ENCODE measurements at places on chromosomes 4 and X.

GRCh38 chr4:154427149-154427548, 64.5 kb downstream of the DCHS2 start:
- DNase-seq: no peak

DNA sequence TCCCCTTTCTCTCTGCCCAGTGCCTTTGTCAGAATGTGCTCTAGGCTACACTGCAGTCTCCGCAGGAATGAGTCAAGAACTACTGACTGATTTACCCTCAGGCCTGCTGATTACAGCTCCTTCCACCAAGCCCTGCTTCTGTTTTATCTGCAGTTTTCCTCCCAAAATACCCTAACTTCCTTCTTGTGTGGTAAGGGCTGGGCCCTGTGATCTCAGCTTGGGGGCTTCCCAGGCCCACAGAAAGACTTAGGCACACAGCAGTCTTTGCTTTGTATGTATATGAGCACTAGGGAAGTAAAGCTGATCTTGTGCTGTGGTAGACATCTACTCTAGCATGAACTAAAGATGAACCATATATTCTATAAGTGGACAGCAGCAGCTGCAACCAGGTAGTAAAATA, 18.8 kb downstream of the PAK3 start:
- no peak for DNase-seq

DNA sequence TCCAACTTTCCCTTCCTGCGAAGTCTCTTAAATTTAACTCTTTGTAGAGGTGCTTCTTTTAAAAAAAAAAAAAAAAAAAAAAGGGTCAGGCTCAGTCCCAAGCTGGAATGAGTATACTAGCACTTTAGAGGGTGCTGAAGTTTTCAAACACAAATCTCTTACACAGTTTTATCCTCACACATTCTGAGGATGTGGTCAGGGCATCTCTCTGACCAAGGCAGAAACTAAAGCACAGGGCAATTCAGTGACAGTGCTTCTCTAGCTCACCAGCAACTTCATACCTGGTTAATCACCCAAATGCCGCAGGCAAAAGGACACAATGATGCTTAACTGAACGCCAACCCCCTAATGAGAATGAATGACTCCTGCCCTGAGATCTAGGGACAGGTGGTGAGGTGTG, 9.8 kb upstream of the PGM2 start:
- DNase-seq: no peak

DNA sequence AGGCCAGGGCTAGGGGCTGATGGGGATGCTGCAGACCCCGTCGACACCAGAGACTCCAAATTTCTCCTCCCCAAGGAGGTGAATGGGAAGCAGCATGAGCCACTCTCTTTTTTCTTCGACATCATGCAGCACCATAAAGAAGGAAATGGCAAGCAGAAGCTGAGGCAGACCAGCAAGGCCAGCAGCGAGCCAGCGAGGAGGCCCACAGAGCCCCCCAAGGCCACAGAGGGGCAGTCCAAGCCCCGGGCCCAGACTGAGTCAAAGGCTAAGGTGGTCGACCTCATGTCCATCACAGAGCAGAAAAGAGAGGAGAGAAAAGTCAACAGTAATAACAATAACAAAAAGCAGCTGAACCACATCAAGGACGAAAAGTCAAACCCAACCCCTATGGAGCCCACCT, 56.1 kb downstream of the TNIP2 start:
- no peak for DNase-seq

DNA sequence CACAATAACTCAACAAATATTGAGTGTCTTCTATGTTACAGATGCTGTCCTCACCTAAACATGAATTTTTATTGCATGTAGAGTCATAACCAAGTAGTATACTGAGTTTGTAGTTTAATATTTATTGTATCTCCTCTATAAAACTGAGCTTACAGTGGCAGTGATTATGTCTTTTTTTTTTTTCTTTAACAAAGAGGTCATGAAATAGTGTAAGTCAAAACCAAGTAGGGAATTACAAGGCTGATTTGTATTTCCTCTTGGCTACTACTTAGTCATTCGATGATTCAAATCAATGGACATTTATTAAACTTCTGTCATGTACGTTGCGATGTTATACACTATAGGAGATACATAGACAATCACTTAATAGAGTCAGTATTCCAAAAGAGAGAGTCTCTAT, 48.4 kb downstream of the IL15 start:
- no peak for DNase-seq

- no peak for DNase-seq
These were observed 57.8 kb upstream of the HELT start for GRCh38 chr4:184960505-184960971.

GRCh38 chr4:179124957-179125356, 1682.7 kb upstream of the AGA start:
- DNase-seq: no peak

GRCh38 chrX:152450076-152450475, 1.0 kb downstream of the GABRA3 start:
- DNase-seq: no peak

DNA sequence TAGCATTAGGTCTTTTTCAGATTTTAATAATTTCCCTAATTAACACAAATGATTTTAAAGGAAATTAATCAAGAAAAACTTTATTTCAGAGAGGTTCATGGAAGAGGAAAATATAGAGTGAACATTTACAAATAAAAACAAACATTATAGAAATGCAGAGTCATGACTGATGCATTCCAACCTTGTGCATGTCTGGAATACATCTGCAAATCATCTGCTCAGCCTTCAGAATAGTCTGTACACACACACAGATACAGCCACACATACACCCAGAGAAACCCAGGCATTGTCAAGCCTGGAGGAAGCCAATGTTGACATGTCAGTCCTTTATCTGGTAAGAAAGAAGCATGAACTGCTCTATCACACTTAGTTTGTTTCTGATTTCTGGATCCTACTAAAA, 61.3 kb upstream of the NFKB1 start:
- DNase-seq: no peak

DNA sequence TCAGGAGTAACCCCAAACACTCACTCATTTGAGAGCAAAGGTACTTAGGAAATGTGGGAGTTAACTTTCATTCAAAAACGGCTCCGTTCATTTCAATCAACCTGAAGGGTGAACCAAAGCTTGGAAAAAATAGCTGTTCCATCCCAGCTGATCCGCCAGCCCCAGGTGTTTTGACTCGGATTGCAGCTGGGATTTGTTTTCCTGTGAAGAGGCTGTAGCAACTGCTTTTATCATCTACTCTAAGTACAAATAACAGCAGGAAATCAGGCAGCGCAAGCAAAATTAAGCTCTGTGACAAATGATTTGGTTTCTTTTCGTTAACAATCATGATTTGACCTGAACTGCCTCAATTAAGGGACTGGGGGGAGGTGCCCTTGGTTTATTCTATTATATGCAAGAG, 154.7 kb downstream of the BEND2 start:
- peak; percentile 67 for DNase-seq

- no peak for DNase-seq
These were observed 12.3 kb downstream of the PYURF start for GRCh38 chr4:88511236-88511635.

DNA sequence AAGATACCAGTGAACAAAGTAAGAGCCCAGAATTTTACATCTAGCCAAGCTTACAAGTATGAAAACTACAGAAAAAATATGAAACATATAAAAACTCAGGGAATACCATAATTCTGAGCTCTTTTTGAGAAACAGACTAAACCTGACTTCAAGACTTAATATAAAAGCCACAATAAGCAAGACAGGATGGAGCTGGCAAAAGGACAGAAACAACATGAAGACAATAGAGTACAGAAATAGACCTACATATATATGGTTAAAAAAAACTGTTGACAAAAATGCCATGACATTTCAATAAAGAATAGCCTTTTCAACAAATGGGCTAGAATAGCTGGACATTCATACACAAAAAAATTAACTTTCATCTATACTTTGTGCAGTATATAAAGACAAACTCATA, 49.4 kb downstream of the UBA6 start:
- DNase-seq: no peak

DNA sequence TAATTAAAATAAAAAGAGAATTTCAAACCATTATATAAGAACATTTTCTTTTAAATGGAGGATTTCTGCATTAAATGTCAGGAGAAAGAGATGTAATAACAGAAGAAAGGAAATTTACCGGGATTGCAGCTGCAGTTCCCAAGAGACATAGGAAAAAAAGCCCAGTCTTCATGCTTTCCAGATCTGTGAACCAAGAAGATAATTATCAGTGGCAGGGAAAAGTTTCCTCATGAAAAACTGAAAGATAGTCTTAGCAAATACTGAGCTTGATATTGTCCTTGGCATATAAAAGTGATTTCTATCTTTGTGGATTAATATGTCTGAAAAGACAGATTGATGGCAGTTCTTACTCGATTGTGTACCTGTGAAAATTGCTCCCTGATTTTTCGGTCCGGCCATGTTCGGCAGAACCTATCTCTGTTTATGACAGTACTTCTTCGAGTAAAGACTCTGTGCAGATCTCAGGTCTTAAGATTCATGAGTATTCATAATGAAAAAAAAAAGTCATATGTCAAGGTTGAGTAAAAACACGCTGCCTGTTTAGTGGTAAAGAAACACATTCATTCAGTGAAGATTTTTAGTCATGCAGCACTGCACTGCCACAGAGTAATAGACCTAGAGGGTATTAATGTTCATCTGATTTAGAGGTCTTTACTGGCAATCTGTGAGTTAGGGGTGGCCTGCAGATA, 29.6 kb downstream of the SPARCL1 start:
- no peak for DNase-seq

GRCh38 chr4:23458054-23458453, 431.8 kb downstream of the PPARGC1A start:
- no peak for DNase-seq

DNA sequence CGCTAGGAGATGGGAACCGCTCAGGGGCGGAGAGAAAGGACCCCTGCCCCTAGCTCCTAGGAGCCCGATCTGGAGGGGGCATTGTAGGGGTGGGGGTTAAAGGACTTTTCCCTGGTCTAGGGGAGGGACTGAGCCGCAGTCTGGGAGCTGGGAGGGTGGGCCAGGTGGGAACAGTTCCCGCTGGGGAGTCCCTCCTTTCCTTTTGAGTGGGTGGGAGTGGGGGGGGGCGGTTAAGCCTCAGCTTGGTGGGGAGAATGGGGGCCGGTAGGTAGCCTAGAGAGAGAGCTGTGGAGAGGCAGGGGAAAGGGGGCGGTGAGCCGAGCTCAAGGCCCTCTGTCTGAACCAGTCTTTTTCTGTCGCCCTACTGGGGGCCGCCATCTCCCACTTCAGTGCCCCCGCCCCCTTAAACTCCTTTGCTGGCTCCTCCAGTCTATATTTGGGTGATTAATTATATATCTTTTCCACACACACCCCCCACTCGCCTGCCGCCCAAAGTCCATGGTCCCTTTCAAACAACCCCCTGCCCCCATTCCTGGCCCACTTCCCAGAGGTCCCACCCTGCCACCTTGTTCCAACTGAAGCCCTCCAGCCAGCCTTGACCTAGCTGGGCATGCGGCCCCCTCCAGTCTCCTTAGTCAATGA, 822 bp downstream of the ZNF275 start:
- no peak for DNase-seq

GRCh38 chrX:44580466-44580865, 37.8 kb upstream of the FUNDC1 start:
- DNase-seq: no peak

DNA sequence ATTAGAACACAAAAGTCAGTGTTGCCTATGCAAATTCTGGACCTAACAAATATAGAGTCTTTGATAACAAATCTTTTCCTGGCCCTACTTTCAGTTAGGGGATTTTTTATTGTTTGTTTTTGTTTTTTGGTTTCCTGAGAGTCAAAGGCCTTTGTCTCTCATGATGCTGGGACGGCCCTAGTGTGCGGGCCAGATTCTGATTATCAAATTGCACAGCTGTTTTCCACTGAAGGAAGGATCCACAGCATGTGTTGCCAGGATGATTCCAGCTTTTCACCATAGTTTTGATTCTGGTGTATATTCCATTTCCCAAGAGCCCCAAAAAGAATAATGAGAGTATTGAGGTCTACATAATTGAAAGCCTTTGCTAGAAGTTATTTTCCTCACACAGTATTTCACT, 248.2 kb downstream of the CAMK2D start:
- DNase-seq: no peak

DNA sequence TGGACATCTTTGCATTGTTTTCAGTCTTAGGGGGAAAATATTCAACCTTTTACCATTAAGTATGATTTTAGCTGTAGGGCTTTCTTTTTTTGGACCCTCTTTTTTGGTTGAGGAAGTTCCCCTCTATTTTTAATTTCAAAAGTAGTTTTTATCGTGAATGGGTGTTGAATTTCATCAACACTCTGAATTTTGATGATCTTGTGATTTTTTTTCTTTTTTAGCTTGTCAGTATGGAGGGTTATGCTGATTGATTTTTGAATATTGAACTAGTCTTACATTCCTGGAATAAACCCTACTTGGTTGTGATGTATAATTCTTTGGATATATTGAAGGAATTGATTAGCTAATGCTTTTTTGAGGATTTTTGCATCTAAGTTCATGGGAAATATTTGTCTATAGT, 1.7 kb downstream of the ZNF81 start:
- no peak for DNase-seq

Measured in NCI-H1092 treated with DMSO at 0.1 percent for 48 hours (cell line).